ENCODE measurements at places on chromosomes 5 and 9. TPM values are rescaled to one million over a fixed set of nuclear protein-coding genes. Genes with fewer than 3 reads are reported as not detected.

The CSF1R gene
- 17.0 TPM for total RNA-seq

DNA sequence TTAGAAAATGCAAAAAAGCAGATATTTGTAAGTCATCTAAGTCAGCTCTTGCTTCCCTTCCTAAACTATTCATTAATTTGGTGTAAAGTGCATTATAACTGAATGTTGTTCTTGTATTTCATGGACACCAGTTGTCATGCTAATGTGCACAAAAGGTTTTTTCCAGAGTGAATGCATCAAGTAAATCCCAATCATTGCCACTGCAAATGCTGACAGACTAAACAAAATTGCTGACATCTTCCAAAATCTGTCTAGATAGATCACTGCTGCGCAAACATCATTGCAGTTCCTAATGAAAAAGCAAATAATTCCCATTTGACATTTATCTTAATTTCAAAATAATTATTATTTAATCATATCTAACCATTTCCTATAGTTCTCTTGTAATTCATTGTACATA, 161.7 kb downstream of the PDE4D start:
- no peak for DNase-seq

GRCh38 chr9:126721564-126721981, 83.3 kb upstream of the ZBTB43 start:
- no peak for DNase-seq

- no peak for DNase-seq
Observed at GRCh38 chr5:102713278-102713677, 41.8 kb upstream of the PAM start.

All from gastrocnemius medialis (tissue), 4 donors.